ENCODE measurements at places on chromosomes 16 and 17.

DNA sequence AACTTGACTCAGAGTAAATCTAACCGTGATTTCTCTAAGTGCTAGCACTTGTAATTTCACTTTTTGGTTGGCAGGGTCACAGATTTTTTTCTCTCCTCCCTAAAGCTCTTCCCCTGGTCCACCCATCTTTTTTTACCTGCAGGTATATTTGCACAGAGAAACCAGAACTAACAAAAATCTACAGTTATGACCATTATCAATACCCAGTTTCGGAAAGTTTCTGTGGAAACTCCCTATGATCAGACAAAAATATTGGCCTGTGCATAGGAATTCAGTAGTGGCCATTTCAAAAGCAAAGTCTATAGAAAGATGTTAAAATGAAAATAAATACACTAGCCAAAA, 62.4 kb upstream of the ATF7IP2 start:
- DNase-seq = no peak

DNA sequence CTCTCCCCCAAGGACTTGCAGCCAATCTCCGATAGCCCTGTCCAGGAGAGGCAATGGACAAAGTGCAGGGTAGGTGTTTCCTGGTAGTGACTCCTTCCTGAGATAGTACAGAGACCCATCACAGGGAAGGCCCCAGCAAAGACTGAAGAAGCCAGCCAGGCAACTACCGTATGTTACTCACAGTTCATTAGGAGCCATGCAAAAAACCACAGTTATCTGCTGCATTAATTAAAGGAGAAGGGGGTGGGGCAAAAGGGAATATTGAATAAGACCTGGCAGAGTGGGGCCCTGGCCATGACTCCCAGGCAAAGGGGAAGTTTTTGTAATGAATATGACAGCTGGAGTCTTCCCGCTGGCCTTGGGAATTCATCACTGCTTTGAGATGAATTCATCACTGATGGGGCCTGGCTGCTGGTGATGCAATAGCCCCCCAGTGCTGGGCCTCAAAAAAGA, 2.5 kb upstream of the SLC13A2 start:
- DNase-seq = peak; percentile 37

DNA sequence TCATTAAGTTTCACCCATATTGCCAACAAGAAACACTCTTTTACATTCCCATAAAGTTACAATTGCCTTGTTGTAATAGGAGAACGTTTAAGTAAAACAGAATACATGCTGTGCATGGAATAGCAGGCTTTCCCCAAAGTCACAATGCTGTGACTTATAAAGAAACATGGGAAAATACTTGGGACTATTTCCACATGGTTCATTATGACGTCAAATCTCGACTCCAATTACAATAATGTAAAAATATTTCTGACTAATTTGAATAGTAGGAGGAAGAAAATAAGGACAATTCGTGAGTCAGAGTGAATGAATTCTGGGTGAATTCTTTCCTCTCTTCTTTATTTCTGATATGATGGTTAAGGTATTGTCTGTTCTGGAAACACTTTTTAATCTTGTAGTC, 52.8 kb downstream of the CDH11 start:
- DNase-seq = no peak

GRCh38 chr17:58334256-58334655, 5.7 kb upstream of the TSPOAP1 start:
- no peak for DNase-seq

GRCh38 chr17:42429726-42430447, 6.8 kb upstream of the CAVIN1 start:
- no peak for DNase-seq

DNA sequence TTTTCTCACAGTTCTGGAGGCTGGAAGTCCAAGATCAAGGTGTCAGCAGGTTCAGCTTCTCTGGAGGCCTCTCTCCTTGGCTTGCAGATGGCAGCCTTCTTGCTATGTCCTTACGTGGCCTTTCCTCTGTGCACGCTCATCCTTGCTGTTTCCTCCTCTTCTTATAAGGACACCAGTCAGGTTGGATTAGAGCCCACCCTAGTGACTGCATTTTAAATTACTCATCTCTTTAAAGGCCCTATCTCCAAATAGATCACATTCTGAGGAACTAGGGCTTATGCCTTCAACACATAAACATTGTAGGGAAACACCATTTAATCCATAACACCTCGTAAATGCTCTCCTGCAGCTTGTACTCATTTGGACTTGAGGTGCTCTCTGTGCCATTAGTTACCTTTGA, 36.3 kb downstream of the DHRS7C start:
- DNase-seq = no peak

DNA sequence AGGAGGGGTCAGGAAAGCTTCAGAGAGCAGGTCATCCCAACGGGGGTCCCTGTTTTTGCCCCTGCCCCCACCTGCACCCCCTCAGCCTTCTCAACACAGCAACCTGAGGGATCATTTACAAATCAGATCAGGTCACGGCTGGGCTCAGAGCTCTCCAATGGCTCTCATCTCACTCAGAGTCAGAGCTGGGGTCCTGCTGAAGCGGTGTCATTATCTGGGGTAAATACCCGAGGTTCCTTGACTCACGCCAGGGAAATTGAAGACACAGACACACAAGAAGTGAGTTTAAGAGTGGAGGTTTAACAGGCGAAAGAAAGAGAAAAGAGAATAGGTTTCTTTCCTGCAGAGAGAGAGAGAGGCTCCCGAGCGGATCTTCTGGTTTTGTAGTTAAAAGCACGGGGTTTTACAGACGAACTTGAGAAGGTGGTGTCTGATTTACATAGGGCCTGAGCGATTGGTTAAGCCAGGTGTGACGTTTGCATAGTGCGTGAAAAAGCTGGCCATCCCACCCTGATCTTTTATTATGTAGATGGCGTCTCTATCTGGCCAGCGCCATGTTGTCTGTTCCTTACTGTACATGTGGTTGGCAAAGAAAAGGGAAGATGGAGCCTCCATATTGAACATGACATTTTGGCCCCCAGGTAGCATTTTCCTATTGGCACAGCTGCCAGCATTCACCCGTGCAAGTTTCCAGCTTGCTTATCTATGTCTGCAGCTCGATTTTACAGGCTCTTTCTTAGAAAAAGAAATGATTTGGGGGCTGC, 51.4 kb downstream of the WSB1 start:
- DNase-seq = no peak

GRCh38 chr16:55543472-55543871, 23.0 kb upstream of the CAPNS2 start:
- no peak for DNase-seq

DNA sequence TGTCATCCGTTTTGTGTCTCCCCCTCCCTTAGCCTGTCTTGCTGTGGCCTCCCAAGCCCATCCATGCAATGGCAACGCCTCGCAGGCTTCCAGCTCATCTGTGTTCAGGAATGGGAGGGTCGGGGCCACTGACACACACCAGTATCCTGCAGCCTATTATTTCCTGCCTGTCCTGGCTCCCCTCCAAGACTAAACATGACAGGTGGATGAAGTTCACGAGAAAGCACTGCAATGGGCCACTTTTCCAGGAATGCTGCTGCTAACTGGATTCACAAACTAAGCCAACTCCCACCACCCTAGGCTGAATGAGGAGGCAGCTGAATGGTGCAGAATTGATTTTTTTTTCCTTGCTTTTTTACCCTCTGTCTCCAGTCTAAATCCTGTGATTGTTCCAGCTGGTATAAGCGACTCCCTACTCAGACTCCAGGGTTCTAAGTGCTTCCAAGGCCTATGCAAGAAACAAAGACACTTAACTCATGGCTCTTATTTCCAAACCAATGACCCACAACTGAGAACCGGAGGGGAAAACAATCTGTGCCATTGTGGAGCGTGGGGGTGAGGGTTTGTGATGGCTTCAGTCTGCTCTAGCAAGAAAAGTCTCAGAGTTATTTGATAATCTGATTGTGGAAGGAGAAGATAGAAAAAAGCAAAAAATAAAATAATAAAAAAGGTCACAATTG, 23.3 kb downstream of the TMEM100 start:
- DNase-seq = no peak

DNA sequence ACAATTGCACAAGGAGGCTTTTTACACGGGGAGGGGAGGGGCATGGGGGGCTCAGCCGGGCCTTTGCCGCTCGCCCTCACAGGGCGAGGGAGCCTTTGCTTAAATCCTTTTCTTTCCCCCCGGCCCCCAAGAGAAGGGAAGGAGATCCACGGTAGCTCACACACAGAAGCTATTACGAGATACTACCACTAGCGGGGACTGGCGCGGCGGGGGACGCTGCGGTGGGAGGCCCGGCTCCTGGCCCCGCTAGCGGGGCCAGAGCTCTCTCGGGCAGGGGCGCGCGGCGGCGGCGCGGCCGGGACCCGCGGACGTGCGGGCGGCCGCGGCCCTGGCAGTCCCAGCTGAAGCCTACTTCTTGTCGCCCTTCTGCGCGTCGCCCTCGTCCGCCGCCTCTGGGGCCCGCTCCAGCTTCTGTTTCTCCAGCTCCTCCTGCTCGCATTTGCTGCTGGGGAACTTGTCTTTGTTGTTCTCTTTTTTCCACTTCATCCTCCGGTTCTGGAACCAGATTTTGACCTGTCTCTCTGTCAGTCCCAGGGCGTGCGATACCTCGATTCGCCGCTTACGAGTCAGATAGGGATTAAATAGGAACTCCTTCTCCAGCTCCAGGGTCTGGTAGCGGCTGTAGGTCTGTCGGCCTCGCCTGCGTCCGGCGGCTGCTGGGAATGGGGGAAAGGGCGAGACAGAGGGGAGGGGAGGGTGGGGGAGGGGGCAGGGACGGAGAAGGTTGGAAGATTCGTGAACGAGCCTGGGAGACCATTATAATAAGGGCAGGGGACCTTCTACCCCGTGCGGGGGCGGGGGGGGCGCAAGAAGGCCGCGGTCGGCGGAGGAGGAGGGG, 2.0 kb downstream of the HOXB8 start:
- no peak for DNase-seq

GRCh38 chr17:36578671-36579070, 13.0 kb upstream of the DHRS11 start:
- DNase-seq = no peak

DNA sequence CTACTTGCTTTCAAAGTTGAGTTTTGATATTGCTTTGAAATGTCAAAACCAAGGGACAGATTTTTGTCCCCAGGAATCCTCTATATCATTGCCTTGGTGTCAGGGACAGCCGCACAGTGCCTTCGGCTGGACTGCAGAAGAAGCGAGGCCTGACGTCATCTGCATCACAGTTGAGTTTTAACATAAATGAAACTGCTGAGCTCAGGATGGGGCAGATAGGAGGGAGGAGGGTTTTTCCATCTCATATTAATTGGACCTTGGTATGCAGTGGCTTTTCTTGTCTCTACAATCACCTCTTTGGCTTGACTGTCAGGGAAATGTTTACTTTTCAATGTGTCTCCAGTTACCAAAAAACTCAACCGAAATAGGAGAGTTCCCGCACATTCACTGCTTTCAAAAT, 111.3 kb downstream of the AATF start:
- DNase-seq = no peak

GRCh38 chr16:48451323-48451722, 66.1 kb upstream of the SIAH1 start:
- DNase-seq = no peak

GRCh38 chr16:700684-701584, 4.7 kb downstream of the FBXL16 start:
- DNase-seq = no peak

- DNase-seq = no peak
These were observed 272.8 kb downstream of the WWOX start for GRCh38 chr16:78372277-78372676.

- no peak for DNase-seq
These were observed 143.1 kb upstream of the KCNJ18 start for GRCh38 chr17:21549107-21549687.

DNA sequence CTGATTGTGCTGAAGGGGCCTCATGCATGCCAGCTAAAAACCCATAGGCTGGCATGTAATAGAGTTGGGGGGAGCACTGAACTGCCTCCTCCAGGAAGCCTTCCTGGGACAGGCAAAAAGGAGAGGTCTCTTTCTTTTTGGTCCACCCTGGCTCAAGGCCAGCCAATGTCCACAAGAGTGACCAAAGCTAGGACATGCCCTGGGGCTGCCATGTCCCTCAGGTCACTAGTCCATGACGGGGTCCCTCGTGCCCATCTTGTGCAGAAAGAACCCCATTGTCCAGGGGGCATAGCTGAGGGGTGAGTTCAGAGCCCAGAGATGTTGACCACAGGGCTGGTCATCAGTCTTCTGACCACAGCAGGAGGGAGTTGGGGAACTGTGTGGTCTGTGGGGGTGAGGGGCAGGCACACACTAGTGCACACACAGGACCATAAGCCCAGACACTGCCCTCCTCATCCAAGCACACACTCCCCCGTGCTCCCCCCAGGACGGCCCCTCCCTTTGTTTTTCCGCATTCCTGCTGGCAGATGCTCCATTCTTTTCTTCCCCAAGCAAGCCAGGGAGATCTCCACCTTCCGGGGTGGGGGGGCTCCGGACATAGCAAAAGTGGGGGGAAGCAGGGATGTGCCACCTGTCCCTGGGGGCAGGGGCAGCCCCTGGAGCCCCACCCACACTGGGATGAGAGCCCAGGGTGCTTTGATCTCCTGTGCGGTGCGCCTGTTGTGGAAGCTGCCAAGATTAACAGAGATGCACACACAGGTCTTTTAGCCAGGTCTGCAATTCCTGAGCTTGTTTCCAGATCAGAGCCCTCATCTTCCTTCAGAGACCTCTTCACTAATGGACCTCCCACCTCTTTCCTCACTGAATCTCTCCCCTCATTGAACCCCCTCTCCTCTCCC, 25.2 kb upstream of the PHB1 start:
- DNase-seq = no peak
